OCI-LY7 (cell line): ENCODE measurements at places on chromosomes 16 and 17.

DNA sequence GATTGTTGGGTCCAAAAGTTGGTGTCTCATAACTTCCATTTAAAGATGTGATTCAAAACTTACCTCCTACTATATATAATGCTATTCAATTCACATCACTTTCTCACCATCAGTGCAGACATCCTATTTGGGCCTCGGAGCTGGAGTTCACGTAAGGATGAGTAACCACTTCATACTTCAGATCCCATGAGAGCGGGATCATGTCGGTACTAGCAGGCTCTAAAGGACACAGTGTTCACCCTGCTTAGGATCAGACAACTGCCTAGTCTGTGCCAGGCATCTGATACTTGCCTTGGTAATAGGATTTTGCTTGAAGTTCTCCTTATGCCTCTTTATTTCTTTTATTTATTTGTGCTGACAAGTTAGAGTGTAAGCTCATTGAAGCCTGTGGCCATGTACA, 39.5 kb downstream of the RBFOX1 start:
- no peak for DNase-seq

GRCh38 chr16:77117707-77118106, 73.3 kb upstream of the MON1B start:
- DNase-seq: no peak

DNA sequence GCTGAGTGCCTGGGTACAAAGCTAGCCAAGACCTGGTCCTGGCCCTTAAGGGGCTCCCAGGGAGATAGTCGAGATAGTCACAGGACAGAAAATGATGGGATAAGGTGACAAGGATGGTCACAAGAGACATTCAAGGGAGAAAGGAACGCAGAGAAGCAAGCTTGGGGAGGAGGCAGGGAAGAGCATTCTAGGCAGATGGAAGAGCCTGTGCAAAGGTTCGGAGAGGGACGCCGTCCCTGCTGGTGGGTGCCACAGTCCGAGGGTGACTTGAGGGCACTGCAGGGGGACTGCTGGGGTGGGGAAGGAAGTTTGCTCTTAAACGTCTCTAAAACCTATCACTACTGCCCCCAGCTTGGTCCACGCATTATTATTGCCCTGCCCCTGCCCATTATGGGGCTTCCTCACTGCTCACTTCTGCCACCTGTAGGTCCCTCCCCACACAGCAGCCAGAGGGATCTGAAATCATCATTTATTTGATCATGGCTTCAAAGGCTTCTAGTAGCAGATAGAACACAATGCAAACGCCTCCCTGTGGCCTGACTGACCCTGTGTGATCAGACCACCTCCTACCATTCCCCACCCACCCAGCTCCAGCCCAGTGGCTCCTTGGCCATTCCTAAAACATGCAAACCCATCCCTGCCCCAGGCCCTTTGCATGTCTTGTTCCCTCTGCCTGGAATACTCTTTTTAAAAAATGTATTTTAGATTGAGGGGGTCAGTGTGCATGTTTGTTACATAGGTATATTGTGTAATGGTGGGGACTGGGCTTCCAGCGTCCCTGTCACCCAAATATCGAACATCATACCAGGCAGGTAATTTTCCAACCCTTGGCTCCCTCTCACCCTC, 60.3 kb downstream of the RMI2 start:
- peak; percentile 72 for DNase-seq

GRCh38 chr16:11161974-11162373, 94.0 kb downstream of the SOCS1 start:
- no peak for DNase-seq

DNA sequence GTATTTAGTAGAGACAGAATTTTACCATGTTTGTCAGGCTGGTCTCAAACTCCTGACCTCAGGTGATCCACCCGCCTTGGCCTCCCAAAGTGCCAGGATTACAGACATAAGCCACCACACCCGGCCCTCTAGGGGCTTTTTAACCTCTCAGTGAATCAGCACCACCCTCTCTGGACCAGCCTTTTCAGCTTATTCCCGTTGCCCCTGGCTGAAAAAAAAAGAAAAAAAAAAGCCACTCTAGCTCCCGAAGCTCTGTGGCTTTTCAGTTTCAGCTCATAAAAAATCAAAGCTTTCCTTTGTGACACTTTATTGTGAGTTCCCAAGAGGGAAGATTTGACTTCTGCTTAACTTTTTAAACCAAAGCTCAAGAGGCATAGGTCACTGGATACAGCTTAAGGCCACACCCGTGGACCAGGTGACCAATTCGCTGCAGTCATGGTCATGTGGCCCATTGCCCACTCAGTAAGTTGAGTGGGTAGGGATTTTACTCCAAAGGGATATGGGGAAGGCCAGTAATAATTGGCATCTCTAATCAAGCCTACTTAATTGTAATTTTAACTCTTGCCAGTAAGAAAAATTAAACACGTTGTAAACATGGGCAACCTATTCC, 46.6 kb upstream of the MED13 start:
- no peak for DNase-seq

DNA sequence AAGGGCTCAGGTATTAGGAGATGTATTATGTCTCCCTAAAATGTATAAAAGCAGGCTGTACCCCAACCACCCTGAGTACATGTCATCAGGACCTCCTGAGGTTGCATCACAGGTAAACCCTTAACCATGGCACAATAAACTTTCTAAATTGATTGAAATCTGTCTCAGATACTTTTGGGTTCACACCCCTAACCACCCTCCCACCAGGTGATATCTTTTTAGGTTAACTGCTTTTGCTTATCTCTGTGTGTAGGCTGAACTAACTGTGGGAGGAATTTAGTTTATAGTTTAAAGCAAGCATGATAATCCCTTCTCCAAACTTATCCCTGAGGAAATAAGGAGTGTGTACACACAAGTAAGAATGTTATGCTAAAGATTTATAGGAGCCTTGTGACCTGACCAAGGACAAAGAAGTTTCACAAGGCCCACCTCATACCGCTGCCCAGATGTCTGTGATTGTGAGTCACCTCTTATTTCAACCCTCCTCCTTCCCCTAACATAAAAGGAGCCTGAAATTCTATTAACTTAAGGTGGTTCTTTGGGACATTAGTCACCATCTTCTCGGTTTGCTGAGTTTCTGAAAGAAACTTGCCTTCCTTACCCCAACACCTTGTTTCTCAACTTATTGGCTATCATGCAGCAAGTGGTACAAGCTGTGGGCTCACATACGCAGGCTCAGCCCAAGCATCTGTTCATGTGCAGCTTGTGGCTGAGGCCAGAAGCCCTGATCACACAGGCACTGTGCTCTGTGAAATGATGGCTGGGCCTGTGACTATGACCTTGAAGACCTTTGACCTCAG, 11.3 kb downstream of the PRSS22 start:
- DNase-seq: no peak

DNA sequence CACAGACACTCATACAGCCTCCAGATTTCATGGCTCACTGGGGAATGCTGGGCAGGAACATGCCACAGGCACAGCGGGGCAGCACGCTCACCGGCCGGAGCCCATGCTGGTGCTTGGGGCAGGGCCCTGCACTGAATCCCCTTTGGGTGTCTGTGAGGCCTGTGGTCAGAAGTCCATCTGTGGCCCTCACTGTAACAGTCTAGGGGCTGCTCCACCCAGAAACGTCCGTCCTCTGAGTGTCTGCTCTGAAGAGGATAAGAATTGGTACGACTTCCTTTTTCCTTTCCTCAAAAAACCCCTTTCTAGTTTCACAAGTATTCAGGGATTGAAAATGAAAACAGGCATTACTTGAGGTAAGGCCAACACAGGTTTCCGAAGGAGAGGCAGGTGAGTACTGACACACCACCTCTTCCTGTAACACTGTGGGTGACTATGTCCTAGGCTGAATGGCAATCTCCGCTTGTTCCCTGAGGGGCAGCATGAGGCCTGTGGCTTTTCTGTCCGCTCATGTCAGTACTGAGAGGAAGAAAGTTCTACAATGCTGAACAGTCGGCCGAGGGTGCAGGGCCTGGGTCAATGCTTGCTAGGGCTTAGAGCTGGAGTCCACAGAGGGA, 42.5 kb downstream of the TMEM11 start:
- DNase-seq: no peak

DNA sequence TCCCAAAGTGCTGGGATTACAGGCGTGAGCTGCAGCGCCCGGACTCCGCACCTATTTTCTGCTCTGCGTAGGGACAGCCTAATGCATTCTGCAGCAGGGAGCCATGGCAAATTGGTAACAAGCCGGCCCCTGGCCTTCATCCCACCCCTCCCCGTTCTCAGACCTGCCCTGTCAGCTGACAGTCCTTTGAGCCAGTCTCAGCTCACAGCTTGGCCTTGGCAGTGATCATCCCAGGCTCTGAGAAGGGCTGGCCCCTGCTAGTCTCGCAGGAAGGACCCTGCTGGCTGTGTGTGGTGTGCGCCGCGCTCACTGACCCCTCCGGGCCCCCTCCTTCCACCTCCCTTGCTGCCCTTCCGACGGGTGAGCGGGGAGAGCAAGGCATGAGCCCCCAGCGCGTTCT, 10.3 kb upstream of the NPTX1 start:
- DNase-seq: peak; percentile 31

DNA sequence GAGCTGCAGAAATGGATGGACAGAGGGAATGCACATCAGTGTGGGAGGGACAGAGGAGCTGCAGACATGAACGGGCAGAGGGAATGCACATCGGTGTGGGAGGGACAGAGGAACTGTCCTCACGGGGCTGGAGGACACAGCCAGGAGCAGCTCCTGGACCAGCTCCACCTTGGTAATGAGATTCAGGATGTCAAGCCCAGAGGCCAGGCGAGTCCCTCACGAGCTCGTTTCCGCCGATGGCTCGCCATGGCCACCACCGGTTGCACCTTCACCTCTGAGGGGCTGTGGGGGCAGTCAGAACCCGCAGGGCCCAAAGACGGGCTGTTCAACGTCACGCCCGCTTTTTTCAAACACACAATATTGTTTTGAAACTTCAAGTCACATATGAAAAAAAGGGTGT, 56.2 kb downstream of the RPH3AL start:
- DNase-seq: no peak

DNA sequence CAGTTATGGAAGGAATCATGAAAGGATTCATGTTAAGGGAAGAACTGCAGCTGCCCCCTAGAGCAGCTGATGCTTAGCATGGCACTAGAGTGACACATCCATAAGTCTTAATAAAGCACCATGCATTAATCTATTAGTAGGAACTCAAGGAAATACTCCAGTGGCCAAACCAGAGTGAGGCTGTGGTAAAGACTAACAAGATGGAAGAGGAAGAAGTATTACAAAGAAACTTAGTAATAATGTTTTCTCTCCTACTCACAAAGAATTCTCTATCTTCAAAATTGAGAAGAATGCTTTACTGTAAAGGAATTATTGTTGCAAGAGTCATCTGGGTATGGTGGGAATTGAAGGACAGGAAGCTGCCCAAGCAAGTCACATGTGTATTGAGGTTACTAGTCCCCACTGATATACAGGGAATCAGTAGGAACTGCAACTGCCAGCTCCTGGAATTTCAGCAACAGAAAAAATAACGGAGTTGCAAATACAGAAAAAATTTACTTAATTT, 29.9 kb upstream of the TOM1L1 start:
- no peak for DNase-seq

- peak; percentile 80 for DNase-seq
Observed at GRCh38 chr17:49390548-49391324, 23.9 kb downstream of the PHB1 start.

GRCh38 chr16:86772671-86773353, 194.5 kb downstream of the FOXL1 start:
- DNase-seq: no peak

GRCh38 chr17:34628879-34629278, 49.5 kb downstream of the TMEM132E start:
- DNase-seq: no peak

DNA sequence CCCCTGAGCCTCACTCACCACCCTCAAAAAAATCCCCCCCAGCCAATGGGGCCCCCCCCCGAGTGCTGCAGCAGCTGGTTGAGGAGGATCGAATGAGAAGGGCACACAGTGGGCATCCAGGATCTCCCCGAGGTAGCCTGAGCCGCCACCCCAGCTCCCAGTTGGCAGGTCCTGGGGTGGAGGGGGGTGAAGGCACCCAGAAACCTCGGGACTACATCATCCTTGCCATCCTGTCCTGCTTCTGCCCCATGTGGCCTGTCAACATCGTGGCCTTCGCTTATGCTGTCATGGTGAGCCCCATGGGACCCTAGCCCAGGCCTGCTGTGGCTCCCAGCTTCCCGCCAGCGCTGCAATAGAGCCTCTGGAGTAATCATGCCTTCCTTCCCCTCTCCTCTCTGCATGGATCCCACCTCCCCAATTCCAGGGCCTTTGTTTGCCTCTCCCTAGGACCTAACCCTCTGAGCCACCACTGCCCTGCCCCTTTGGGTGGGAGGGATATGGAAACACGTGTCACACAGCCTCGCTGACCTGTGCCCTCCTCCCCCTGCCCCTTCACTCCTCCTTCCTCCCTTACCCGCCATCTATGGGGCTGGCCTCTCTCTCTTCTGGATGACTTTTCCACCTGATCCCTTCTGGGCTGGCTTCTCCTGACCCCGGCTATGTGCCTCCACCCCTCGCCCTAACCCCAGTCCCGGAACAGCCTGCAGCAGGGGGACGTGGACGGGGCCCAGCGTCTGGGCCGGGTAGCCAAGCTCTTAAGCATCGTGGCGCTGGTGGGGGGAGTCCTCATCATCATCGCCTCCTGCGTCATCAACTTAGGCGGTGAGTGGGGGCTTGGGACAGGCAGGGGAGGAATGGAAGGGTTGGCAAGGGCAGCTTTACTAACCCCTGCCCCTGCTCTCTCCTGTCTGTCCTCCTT, 1.9 kb downstream of the PRRT2 start:
- no peak for DNase-seq

DNA sequence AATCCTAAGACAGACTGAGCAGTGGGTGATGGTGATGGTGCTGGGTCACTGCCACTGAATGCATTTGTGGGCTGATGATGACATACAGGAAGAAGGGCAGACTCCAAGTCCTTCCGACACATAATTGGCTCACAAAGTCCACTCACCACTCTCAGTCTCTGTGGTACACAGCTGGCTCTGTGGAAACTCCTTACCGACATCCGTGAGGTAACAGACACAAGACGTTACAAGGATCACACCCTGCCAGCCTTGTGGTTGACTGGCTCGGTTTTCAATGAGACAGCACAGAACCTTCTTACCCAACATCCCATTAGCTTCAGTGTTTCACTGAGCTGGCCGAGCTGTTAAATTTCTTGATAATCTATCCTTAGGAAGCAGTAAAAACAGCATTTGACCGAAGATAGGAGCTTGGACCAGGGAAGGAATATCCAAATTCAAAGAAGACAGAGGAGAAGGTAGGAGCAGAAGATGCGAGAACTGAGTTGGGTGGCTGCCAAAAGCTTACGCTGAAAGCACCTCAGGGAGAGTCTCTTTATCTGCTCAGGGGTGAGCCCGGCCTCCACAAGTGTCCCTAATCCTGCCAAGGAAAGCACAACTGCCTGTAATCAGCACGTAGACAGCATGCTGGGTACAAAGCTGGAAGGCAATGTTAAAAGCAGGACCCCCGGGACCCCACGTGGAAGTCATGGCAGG, 5.5 kb upstream of the MXRA7 start:
- DNase-seq: no peak
